ENCODE measurements at places on chromosomes 1 and 21.

DNA sequence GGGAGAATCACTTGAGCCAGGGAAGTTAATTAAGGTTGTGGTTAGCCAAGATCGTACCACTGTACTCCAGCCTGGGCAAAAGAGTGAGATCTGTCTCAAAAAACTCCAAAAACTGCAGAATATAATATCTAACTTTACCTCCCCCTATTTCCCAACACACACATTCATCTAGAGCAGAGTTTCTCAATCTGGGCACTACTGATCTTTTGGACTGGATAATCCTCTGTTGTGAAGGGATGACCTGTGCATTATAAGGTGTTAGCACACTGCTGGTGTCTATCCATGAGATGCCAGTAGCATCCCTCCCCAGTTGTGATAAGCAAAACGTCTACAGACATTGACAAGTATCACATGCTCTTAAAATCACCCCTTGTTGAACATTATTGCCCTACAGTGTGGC, 61.8 kb downstream of the RGS13 start:
- DNase-seq: no peak

- peak; percentile 67 for DNase-seq
These were observed 4.7 kb upstream of the FAAP20 start for GRCh38 chr1:2199042-2199810.

DNA sequence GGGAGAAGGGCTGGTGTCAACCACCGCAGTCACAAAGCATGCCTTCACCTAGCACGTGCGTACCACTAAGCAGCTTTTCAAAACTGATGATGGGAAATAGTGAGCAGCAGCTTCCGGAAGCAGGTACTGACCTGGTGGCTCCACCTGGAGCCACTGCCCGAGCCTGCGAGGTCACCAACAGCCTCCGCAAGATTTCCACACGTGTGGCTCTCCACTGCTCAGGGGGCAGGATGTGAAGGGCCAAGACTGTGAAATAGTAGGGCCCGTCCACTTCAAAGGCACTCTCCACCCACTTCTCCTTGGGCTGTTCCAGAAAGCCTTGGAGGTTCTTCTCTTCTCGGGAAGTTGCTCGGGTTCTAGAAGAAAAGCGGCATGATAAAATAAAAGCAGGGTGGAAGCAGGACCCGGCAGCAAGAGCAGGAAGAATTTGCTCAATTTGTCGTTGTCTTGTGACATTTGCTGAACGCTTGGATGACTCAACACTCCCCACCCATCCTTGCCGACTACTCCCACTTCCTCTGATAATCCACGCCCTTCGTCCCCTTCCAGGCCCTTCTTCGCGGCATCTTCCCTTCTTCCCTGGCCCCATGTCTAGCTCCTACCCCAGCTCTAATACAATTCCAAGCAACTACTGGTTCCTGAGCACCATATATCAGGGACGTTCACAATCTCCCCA, 124.9 kb upstream of the IFFO2 start:
- no peak for DNase-seq

- no peak for DNase-seq
These were observed 4.7 kb downstream of the LAX1 start for GRCh38 chr1:203769505-203770343.

GRCh38 chr1:209497729-209498128, 85.8 kb upstream of the CAMK1G start:
- DNase-seq: no peak

DNA sequence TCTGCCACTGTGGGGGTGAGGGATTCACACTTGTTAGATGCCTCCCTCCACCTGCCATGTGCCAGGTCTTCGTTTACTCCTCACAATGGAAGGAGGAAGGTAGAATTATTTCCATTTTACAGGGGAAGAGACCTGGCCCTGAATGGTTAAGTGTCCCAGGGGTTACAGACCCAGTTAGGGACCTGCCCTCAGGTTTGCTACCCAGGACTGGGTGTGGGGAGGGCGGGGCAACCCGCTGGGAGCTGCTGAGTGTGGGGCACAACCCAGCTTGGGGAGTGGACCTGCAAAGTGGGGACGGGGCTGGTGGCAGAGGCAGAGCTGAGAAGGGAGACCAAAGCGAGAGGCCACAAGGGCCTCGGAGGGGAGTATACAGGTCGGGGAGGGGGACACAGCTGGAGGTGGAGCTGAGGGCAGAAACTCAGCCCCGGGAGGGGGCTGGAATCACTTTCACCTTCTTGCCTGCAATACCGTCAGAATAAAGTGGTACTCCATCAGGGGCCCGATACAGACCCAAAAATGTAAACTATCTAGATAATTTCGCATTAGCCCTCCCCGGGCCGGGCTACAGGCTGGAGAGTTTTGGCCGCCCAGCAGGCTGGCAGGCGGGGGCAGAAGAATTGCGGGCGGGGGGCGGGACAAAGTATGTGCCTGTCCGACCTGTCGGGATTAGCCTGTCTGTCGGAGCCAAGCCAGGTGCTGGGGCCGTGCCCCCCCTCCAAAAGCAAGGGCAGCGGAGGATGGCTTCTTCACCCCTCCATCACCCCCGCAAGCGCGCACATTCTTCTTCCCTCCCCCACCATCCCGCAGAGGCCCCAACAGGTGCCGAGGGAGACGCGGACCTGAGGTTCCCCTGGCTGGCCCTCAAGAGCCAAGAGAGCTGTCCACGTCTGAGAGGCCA, 1.4 kb downstream of the RSPO1 start:
- DNase-seq: no peak
